ENCODE measurements at places on chromosomes 4 and X.
A peak's percentile ranks its signal among the peaks of the same experiment; 100 is the strongest.

DNA sequence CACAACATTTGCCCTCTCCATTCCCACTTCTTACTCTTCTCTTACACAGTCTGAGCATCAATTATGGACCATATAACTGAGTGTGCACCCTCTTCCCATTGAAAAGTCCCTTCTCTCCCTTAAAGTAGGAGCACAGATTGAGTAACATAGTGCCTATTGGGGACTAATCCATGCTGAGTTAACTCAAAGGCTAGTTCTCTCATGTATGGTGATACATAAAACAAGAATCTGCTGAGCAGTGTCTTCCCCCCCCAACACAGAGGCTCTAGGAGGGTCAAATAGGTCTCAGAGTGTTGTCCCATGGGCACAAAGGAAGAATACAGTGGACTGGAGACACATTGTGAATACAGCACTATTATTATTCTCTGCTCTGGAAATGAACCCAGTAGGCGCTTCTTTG lies 274.6 kb upstream of the BOD1L1 start:
- no peak for DNase-seq

- DNase-seq: no peak
Measured at GRCh38 chr4:6221301-6221850, 21.0 kb upstream of the JAKMIP1 start.

- peak; percentile 36 for DNase-seq
Measured at GRCh38 chrX:9466124-9466495, 1.3 kb downstream of the TBL1X start.

- DNase-seq: no peak
Measured at GRCh38 chrX:150255441-150256296, 107.4 kb upstream of the MAMLD1 start.

GRCh38 chr4:91990726-91991125 lies 313.0 kb upstream of the GRID2 start:
- DNase-seq: no peak

DNA sequence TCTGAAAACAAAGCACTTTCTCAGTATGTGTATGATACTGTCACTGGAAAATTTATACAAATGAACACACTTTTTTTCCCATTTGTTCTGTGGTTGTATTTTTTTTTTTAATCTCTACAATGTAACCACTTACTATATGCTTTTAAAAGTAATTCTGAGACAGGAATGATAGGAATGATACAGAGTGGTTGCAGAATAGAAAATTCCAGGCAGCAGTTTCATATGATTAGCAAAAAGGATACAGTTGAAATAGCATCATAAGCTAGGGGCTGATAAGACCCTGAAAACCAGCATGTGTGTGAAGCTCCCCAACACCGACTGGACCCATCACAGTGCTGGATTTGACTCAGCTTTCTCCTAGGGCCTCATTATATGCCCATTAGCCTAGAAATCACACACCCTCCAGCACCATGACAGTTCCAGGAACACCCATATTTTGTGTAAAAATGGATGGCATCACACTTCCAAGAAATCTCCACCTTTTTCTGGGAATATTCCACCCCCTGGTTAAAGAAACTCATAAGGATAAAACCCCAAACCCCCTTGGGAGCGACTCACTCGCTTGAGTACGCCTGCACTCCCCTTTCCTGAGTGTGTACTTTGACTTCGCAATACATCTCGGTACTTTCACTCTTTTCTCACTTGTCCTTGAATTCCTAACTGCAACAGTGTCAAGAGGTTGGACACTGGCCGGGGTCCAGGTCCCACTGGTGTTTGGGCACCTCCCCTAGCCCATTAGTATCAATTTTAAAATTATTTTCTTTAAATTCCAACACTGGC lies 77.4 kb upstream of the AGA start:
- no peak for DNase-seq

Measured in muscle of arm (tissue), 14 donors.